Jurkat, Clone E6-1 (cell line): ENCODE measurements at places on chromosomes 4 and X.

GRCh38 chr4:189299706-189300105 is 641.0 kb upstream of the FRG1 start:
- no peak for DNase-seq

GRCh38 chr4:126766241-126766640 is 866.5 kb upstream of the INTU start:
- no peak for DNase-seq

DNA sequence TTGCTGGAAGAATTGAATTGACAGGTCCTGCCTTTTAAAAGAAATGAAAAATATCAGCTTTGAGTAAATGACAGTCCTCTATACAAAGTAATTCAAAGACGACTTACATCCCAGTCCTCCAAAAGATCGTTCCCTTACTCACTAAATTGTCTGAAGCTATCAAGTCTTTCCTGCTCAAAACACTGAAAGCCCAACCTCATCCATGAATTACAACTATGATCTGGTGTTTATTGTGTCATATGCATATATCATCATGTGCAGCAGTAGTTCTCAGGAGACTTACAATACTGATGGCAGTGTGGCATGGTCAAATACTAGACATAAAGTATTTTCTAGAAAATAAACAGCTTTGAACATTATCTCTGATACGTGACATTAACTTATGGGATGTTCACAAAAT is 97.8 kb downstream of the PDGFC start:
- no peak for DNase-seq

- no peak for DNase-seq
Measured at GRCh38 chr4:10299601-10300000, 157.6 kb downstream of the ZNF518B start.

- DNase-seq: no peak
Measured at GRCh38 chr4:151961456-151961855, 200.6 kb upstream of the GATB start.
